ENCODE measurements at places on chromosomes 4 and X.

DNA sequence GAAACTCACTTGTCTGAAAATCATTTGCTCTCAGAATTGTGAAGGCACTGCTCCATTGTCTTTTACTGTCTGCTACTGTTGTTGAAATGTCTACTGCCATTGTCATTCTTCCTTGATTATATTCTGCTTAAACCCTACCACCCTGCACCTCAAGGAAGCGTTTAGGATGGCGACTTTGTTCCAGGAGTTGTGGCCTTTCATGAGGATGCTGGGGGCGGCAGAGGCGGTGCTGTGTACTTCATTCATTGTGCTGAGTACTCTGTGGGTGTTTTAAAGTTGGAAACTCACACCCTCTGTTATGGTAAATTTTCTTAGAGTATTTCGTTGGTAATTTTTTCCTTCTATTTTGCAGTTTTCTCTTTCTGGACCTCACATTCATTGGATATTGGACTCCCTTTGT, 258.9 kb downstream of the TENM3 start:
- H3K27ac ChIP-seq = no peak overlapping the region
- peaks cover 6% of the 10 kb centered on the region for H3K27me3 ChIP-seq
- DNase-seq = no peak
- H3K36me3 ChIP-seq = no peaks in the 10 kb centered on the region
- H3K4me3 ChIP-seq = no peak overlapping the region

- H3K36me3 ChIP-seq = no peaks in the 10 kb centered on the region
- no peaks in the 10 kb centered on the region for H3K4me1 ChIP-seq
- H3K4me3 ChIP-seq = no peak overlapping the region
- no peaks in the 10 kb centered on the region for H3K27me3 ChIP-seq
- H3K27ac ChIP-seq = no peak overlapping the region
These were observed 242.3 kb upstream of the PPARGC1A start for GRCh38 chr4:24131954-24132673.

DNA sequence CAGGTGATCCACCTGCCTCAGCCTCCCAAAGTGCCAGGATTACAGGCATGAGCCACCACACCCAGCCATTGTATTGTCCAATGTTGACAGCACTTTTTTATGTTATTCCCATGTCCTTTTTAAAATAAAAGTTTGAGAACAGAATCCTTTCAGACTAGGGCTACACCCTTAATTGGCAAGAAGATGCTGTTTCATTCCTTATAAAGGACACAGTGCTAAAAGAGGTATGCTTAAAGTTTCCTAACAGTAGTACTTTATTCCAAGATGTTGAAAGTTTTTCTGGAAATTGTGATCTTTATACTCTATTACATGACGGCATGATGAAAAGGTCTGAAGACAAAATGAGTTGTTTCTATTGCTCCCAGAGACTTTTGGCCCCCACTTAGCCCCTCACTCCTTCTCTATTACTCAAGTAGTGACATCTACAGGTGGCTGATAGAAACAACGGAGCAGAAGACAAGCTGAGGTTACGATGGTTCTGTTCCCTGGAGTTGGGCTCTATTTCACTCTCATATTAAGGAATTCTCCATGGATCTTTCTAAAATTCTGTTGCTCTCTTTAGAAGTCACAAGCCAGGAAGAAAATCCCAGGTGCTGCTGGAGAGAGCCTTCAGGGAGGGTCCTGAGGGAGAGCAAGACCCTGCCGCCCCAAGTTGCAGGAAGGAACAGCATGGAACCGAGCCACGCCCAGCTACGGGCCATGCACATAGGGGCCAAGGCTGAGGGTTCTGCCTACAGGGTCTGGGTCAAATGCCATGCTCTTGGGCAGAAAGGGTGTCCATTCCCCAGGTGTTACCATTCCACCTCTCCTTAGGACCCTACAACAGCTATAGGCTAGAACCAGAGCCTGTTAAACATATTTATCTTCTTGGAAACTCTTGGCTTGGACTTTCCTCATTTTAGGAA, 22.8 kb downstream of the RPL9 start:
- no peak overlapping the region for H3K4me3 ChIP-seq
- no peak overlapping the region for H3K27ac ChIP-seq
- DNase-seq = no peak

DNA sequence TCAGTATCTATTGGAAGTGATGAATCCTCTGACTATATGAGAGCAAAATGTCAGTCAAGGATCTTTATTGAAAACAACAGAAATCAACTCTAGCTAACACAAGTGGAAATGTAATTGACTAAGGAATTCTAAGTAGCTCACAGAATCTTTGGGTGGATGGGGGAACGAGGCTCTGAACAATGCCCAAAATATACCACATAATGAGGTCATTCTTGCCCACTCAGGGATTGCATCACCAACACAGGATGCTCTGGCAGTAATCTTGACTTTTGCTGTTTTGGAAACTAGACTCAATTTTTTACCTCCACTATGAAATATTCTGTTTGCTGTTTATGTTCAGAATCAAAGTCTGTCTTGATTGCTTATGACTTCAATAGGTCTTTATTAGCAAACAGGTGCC, 127.4 kb upstream of the UNC5C start:
- no peaks in the 10 kb centered on the region for H3K36me3 ChIP-seq
- H3K27ac ChIP-seq = no peak overlapping the region
- no peak for DNase-seq
- no peaks in the 10 kb centered on the region for H3K4me1 ChIP-seq
- H3K4me3 ChIP-seq = no peak overlapping the region
